Putamen (tissue), 1 donor: ENCODE measurements at places on chromosomes 7 and 10.

- no peak for DNase-seq
Observed at GRCh38 chr10:79387974-79388850, 40.9 kb downstream of the PPIF start.

GRCh38 chr10:105700218-105700617, 1059.1 kb downstream of the SORCS3 start:
- no peak for DNase-seq

- DNase-seq, result no peak
Observed at GRCh38 chr7:54550471-54550870, 8.3 kb downstream of the VSTM2A start.

DNA sequence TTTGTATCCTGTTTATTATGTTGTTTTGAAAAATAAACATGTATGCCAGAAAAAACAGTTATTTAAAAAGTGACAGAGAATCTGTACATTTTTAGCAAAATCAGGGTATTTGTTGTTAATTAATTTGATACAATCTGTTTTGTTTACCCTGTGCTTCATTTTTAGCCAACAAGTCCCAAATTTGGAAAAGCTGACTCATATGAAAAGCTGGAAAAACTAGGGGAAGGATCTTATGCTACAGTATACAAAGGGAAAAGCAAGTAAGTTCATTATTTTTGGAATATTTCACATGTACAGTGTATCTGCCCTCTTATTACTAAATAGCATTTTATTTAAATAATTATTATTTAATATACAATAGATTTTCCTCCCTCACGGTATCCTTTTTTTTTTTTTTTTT, 151.4 kb downstream of the CDK14 start:
- DNase-seq, result no peak

DNA sequence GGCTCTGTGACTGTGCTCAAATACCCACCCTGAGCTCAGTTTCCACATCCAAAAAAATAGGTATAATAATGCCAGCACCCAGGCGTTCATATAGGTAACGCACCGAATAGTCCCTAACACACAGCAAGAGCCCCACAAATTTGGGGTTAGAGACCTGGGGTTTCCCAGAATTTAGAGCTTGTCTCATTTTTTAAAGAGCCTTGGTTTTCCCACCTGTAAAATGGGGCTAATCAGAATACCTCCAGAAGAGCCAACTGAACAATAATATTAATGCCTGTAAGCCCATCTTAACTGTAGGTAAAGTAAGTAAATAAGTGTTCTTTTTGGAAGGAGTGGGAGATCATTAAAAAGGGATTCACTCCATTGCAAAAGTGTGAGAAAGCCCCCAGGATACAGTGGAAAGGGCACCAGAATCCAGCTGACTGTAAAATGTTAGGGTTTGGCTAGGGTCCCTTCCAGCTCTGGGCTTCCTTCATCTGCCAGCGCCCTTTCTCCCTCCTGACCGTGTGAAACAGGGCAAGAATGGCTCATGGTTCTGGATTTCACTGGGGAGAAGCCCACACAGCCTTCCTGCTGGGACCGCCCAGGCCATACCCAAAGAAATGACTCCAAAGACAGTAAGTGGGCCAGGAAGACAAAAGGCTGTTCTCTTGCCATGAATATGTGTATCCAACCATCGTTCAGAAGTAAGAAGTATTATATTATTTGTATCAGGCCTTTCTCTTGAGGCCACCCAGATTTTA, 2.1 kb downstream of the MTURN start:
- DNase-seq, result no peak

DNA sequence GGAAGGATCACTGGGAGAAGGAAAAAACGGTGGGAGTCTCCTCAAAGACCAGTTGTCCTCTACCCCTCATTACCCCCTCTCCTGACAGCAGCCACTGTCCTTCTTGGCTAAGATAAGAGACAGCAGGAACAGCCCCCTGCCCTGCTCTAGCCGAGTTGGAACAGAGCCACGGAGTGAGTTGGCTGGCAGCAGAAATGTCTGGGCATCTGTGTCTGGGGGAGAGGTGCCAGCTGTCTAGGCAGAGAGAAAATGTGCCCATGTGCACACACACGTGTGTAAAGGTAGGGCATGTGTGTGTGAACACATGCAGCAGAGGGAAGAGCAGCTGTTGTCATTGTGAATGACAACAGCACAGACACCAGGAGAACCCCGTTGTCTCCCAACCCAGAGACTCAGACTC, 9.4 kb upstream of the HILPDA start:
- no peak for DNase-seq

DNA sequence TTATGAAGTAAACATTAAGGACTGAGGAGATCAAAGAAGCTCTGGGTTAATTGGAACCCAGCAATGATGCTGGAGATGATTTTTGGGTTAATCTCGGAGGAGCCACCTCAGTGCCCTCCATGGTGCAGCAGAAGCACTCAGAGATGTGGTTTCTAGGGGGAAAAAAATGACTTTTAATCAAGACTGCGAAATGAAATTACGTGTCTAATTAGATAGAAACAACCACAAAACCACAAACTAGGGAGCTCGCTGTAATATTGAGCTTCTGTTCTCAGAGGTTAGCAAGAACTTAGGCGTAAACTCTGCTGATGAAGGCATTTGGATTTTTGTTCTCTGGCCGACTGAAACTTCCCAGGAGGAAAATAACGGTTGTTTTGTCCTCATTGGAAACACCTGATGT, 319.0 kb downstream of the GRID1 start:
- no peak for DNase-seq

DNA sequence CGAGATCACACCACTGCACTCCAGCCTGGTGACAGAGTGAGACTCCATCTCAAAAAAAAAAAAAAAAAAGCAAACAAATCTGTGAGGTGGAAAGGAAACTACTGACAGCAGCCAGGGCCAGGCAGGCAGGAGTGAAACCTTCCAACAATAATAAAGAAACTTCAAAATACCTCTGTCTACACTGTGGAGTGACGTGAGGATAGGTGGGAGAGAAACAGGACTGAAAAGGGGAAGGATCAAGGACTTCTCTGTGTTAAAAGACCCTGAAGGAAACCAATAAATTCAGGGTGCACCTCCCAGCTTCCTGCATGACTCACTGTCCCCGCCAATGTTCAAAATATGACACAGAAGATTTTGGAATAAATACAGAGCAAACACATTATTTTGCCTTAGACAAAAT, 82.9 kb downstream of the KIAA1549 start:
- DNase-seq, result no peak

GRCh38 chr7:2204446-2204845, 28.3 kb downstream of the MAD1L1 start:
- no peak for DNase-seq

GRCh38 chr7:107119376-107120105, 49.3 kb upstream of the HBP1 start:
- DNase-seq, result no peak

DNA sequence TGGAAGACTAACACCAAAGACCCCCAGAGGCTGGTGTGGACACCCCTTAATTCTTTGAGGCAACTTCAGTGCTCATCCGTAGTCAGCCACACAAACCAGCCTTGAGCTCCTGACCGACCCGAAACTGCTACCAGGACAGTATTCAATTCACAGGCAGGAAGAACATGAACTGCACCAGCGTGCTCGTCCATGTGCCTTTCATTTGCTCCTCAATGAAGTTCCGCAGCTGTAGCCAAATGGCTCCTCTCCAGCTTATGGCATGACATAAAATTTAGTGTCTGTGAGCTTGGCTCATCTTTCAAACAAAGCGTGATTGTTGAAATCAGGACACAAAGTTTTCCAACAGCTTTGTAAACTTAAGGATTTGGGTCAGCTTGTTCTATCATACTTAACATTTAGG, 144.1 kb upstream of the FAM171A1 start:
- peak; percentile 31 for DNase-seq

DNA sequence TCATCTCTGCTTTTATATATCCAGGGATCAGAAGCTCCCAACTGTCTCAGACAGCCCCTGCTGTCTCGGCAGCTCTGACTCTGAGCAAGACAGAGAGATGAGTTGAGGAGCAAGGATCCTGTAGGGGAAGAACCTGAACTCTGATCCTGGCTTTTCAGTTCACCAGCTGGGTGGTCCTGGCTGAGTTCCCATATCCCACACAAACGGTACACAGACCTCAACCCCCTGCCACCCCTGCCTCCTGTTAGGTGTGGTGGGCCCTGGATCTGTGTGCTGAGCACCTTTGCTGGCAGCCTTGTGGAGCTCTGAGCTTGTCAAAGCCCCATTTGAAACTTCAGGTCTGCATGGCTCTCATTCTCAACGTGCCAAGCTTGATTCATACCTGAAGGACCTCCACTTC, 54.3 kb upstream of the GPR26 start:
- DNase-seq, result no peak

DNA sequence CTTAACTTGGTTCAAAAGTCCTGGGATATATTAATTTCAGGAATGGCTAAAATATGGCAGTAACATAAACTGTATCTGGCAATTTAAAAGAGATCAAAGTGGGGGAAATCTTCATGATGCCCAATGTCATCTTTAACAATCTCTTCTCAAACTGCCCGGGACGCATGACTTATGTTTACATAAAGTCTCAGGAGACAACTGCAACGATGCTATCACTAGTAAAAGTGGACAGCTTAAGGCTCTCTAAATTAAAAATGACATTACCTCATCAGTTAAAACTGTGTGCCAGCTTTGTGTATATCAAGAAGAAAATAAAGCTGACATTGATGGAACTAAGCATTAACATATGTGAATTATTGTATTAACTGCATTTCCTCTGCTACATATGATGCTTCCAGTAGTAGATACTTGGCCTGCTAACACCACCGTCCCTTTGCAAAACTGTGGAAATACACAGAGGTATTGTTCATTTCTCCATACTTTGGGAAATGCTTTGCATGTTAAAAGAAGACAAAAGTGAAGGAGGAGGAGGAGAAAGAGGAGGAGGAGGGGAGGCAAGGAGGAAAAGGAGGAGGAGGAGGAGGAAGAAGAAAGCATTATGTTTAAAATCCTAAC, 62.4 kb downstream of the NRP1 start:
- no peak for DNase-seq

- DNase-seq, result no peak
Observed at GRCh38 chr10:122199070-122199469, 72.0 kb upstream of the BTBD16 start.

GRCh38 chr10:73889014-73889413, 14.7 kb upstream of the CAMK2G start:
- no peak for DNase-seq

- DNase-seq, result no peak
Observed at GRCh38 chr7:23003505-23004246, 10.3 kb downstream of the HYCC1 start.

GRCh38 chr10:7857262-7857661, 39.0 kb downstream of the TAF3 start:
- DNase-seq, result no peak

GRCh38 chr7:5350600-5351385, 68.0 kb downstream of the SLC29A4 start:
- no peak for DNase-seq
